ENCODE measurements at places on chromosomes 6 and 20.

DNA sequence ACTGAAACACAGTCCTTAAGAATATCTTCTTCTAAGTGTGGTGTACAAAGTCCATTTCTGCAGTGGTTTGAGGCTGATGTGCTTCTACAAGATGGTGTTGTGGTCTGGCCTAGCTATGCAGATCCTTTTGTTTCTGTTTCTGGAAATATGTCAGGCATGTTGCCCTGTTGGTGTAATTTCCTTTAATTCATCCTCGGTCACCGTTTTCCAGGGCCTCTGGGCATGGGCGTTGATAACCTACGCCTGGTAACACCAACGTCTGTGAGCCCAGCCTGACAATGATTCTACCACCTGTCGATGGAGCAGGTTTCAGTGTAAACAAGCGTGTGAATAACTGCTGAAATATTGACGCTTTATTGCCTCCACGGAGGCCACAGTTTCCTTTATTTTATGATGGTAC lies 33.3 kb upstream of the AFDN start:
- no peaks in the 10 kb centered on the region for H3K36me3 ChIP-seq
- DNase-seq = no peak
- no peaks in the 10 kb centered on the region for H3K27me3 ChIP-seq
- peaks cover 8% of the 10 kb centered on the region for H3K4me1 ChIP-seq
- H3K27ac ChIP-seq = no peak overlapping the region

GRCh38 chr20:50019466-50020256 lies 36.9 kb downstream of the SNAI1 start:
- H3K27ac ChIP-seq = peak overlapping the region; percentile 38
- no peak overlapping the region for H3K4me3 ChIP-seq
- H3K36me3 ChIP-seq = no peaks in the 10 kb centered on the region
- DNase-seq = no peak

DNA sequence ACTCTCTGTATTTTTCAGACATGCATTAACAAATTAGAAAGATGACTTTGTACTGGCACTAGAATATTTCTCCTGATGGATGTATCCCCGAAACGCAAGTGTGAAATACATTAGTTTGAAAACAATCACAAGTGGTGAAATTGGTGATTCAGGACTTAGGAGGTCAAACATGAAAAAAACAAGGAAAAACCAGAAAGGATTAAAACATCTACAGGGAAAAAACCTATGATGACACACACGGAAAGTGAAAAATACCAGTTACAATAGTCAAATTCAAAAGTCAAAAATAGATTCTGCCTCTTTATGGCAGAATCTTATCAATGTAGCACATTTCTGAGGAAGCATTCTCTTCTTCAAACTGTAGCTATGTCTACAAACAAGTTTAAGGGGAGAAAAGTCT lies 129.0 kb upstream of the SGK1 start:
- no peaks in the 10 kb centered on the region for H3K27me3 ChIP-seq
- peaks cover 16% of the 10 kb centered on the region for H3K4me1 ChIP-seq
- DNase-seq = no peak
- no peak overlapping the region for H3K4me3 ChIP-seq
- H3K36me3 ChIP-seq = no peaks in the 10 kb centered on the region
- H3K27ac ChIP-seq = peak overlapping the region; percentile 54

DNA sequence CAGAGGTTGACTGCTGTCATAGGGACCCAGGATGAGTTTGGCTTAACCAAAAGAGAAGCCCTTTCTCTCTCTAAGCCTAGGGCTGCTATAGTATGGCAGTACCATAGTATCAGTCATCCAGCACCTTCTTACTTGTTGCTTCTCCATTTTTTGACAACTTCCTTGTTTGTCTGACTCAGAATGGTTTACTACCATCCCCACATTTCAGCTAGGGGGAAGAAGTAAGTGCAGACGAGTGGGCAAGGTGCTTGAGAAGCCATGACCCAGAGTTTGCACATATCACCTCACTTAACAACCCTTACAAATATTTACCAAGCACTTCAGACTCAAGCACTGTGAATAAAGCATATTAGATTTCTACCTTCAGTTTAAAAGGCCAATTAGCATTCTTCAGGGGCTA lies 289.9 kb upstream of the TSHZ2 start:
- no peak for DNase-seq
- H3K4me1 ChIP-seq = no peaks in the 10 kb centered on the region
- H3K4me3 ChIP-seq = no peak overlapping the region
- no peaks in the 10 kb centered on the region for H3K27me3 ChIP-seq
- H3K27ac ChIP-seq = no peak overlapping the region

- no peaks in the 10 kb centered on the region for H3K27me3 ChIP-seq
- peak overlapping the region; percentile 32 for H3K27ac ChIP-seq
- H3K36me3 ChIP-seq = no peaks in the 10 kb centered on the region
Observed at GRCh38 chr6:134419716-134420115, 101.8 kb upstream of the SGK1 start.

DNA sequence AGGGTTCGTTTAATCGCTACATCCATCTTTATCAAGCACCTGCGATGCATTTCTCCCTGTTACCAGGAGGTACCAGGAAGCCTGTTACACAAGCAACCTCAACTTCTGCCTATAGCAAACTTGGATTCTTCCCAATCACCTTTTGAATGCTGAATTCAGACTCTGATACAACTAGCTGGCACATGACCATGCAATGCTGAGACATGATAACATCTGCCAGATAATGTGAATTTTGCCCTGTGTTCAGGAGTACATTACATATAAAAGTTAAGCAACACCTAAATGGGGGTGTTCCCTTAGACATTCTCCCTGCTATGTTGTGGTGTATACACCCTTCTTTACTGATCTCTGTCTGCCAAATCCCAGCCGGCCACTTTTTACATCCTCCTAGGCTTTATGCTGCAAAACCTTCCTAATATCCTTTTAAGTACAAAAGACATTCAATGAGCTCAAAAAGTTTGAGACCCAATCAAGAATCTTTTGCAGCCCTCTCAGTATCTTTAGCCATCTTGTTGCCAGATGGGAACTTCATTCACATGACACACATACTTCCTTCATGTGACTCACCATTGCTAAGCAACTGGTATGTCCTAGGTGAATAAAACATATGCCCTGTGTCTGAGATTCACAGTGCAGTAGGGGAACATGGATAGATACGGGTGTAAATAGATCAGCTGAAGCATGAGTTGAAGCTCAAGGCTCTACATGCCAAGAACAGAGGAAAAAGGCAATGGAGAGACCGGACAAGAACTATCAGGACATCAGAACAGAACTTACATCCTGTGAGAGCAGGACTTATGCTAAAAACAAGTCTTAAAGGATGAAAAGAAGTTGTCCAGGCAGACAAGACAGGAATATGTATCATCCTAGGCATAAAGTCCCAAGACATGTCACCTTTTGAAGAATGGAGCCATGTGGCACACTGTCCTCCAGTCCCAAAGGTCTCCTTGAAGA lies 84.3 kb downstream of the ZHX3 start:
- H3K4me1 ChIP-seq = peaks cover 39% of the 10 kb centered on the region
- no peaks in the 10 kb centered on the region for H3K27me3 ChIP-seq

DNA sequence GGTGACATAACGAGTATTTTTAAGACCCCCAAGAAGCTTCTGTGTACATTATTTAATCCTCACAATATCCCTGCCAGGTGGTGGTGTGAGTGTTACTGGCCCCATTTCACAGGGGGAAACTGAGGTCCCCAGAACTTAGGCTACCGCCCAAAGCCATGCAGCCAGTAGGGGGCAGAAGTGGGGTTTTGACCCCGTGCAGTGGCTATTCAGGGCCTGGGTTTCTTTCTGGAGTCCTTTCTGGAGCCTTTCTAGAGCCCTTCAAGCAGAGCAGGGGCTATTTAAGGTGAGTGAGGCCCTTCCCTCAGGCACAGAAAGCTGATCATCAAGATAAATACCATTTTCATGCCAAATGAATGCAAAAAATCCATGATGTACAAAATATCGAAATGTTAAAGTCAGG lies 59.0 kb downstream of the CTCFL start:
- no peaks in the 10 kb centered on the region for H3K4me1 ChIP-seq
- no peaks in the 10 kb centered on the region for H3K27me3 ChIP-seq
- H3K27ac ChIP-seq = no peak overlapping the region
- no peak for DNase-seq

DNA sequence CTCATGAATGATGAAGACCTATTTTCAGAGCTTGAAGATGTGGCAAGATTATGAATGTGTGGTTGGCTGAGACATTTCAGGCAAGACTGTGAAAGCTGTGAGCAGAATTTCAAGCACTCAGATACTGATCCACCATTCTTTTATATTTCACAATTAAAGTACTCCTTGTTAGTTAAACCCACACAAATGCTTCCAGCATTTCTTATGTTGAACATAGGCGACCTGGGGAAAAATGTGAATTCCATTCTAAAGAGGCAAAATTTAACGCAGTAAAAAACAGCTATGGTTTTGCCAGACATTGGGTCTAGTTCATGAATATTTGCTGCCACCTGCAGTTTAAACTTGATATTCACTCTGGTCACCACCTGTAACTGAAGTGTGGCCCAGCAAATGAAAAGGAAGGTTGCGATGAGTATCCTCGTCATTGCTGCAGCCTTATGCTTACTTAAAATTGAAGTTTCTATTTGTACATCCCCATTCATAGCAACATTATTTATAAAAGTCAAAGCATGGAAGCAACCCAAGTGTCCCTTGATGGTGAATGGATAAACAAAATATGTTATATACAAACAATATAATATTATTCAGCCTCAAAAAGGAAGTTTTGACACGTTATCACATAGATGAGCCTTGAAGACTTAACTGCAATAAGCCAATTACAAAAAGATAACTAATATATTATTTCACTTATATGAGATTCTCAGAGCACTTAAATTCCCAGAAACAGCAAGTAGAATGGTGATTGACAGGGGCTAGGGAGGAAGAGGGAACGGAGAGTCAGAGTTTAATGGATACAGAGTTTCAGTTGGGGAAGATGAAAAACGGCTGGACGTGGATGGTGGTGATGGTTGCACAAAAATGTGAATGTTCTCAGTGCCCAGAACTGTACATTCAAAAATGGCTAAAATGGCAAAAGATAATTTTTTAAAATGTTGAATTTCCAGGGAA lies 32.4 kb upstream of the FAM184A start:
- no peaks in the 10 kb centered on the region for H3K27me3 ChIP-seq
- no peak overlapping the region for H3K4me3 ChIP-seq
- H3K4me1 ChIP-seq = no peaks in the 10 kb centered on the region
- H3K36me3 ChIP-seq = no peaks in the 10 kb centered on the region
- DNase-seq = no peak
- H3K27ac ChIP-seq = no peak overlapping the region

DNA sequence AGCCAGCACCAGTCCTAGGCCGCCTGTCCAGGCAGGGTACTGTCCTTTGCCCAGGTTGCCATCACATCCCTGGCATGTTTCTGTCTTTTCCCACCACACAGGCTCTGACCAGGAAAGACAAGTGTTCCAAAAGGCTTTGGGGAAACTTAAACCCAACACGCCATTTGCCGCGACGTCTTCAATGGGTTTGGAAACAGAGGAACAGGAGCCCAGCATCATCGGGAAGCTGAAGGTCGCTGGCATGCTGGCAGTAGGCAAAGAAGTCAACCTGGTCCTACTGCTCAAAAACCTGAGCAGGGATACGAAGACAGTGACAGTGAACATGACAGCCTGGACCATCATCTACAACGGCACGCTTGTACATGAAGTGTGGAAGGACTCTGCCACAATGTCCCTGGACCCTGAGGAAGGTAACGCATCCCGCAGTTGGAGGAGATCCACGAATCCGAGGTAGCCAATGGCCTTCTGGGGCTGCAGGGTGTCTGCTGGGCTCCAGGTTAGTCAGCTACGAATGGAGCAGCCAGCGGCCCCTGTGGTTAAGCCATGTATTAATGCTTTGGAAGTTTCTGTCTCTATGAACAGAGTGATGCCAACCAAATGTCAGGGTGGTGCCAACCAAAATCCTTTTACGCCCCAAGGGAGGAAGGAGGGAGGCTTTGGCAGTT lies 36.2 kb downstream of the TGM3 start:
- H3K27ac ChIP-seq = peak overlapping the region; percentile 69
- H3K4me1 ChIP-seq = peaks cover 6% of the 10 kb centered on the region
- H3K4me3 ChIP-seq = no peak overlapping the region
- H3K27me3 ChIP-seq = peaks cover 3% of the 10 kb centered on the region

DNA sequence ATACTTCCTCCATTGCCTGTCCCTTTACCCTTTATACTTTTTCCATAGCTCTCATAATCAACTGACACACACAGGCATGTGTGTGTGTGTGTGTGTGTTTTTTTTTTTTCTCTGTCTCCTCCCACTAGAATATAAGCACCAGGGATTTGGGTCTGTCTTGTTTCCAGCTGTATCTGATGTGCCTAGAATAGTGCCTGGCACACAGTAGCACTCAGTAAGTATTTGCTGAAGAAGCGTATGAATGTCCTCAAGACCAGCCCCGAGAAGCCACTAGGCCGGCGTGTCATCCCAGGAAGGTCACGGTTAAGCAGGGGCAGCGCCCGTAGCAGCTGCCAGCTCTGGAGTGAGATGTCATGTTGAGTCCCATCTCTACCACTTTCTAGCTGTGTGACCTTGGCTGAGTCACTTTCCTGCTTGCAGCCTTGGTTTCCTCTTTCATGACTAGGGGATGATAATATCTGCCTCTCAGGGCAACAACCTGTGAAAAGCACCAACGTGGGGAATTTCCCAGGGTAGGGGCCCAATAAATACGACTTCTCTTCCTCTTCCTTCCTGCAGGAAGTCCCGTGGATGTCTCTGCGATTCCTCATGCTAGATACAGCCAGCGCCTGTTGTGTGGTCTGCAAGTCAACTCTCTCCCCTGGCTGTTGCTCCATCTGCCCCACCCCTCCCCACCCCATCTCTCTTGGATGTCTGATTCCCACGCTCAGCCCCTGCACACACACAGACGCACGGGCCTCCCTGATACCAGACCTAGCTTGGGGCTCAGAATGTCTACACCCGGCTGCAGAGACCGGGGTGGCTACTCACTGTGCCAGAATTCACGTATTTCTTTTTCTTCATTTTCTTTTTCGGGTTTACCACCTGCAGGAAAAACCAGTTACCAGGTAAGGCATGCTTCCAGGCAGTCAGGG lies 58.1 kb downstream of the RAB44 start:
- H3K4me1 ChIP-seq = peaks cover 52% of the 10 kb centered on the region
- no peaks in the 10 kb centered on the region for H3K27me3 ChIP-seq
- H3K4me3 ChIP-seq = no peak overlapping the region
- DNase-seq = no peak
- no peaks in the 10 kb centered on the region for H3K36me3 ChIP-seq

DNA sequence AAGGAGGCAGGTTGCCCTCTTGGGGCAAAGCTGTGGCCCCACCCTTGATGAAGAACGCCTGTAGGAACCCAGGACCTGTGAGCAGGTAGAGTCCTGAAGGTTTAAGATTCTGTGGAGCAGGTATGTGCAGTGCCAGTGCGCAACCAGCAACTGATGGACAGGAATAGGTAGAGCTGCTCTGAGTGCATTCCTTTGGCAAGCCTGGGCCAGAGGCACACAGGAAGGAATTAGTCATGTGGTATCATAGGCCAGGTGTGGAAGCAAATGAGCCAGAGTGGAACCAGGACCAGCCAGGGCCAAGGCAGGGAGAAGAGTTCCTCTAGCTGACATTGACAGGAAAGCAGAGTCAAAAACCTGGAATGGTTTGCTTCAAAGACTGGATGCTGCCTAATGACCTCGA lies 1.4 kb upstream of the KHDC1 start:
- H3K4me3 ChIP-seq = no peak overlapping the region
- peaks cover 31% of the 10 kb centered on the region for H3K4me1 ChIP-seq
- peak overlapping the region; percentile 71 for H3K27ac ChIP-seq
- H3K36me3 ChIP-seq = no peaks in the 10 kb centered on the region

GRCh38 chr6:154538640-154539191 lies 28.2 kb upstream of the CNKSR3 start:
- no peak for DNase-seq
- H3K4me3 ChIP-seq = no peak overlapping the region
- no peaks in the 10 kb centered on the region for H3K36me3 ChIP-seq
- H3K4me1 ChIP-seq = no peaks in the 10 kb centered on the region
- H3K27me3 ChIP-seq = no peaks in the 10 kb centered on the region

Data from esophagus squamous epithelium (tissue), 5 donors.